CD4-positive, alpha-beta T cell treated with Interferon alpha-2 for 1 hour (primary cell): ENCODE measurements at places on chromosomes 16 and 17.

GRCh38 chr16:75908331-75909117 is 182.2 kb upstream of the CPHXL start:
- DNase-seq, result no peak

- DNase-seq, result peak; percentile 31
Measured at GRCh38 chr16:81035975-81036750, 521 bp downstream of the ATMIN start.

- peak; percentile 73 for DNase-seq
Measured at GRCh38 chr17:81291662-81292061, 3.4 kb downstream of the SLC38A10 start.

DNA sequence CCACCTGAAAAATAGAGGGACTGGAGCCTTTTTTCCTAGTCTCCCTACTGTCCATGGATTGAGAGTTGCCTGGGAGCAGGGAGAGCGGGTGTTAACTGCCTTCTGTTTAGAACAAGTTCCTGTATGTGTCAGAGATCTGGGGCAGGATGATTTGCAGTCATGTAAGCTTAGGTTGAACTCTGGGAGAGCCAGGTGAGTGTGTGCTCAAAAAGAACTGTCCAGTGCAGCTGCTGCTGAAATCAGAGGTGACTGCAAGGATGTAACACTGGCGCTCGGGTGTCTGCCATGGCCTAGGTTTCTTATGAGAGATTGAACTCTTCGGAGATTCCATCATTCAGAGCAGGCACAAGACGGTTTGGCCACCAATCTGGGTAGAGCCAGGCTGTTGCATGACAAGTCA is 432.5 kb downstream of the CDH13 start:
- no peak for DNase-seq

DNA sequence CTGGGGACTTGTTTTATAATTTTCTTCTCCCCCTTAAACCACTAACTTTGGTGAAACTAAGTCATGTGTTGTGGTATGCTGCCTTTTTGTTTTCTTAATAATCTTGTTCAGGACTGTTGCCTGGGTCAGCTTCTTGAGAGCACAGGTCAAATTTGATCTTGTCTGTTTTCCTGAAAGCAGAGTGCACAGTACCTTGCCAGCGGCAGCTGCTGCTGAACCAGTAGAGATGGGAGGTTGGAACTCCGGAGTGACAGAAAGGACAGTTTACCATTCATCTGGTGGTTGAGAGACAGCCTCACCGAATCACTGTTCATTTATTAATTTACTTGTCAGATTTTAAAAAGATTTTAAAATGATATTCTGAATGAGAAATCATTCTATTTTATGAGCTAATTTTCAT is 125.0 kb downstream of the PHKB start:
- no peak for DNase-seq

GRCh38 chr17:75365009-75365930 is 40.2 kb downstream of the GRB2 start:
- DNase-seq, result no peak

GRCh38 chr16:13348416-13348815 is 447.0 kb downstream of the SHISA9 start:
- no peak for DNase-seq

GRCh38 chr16:68396481-68396880 is 51.8 kb downstream of the SMPD3 start:
- DNase-seq, result peak; percentile 45

DNA sequence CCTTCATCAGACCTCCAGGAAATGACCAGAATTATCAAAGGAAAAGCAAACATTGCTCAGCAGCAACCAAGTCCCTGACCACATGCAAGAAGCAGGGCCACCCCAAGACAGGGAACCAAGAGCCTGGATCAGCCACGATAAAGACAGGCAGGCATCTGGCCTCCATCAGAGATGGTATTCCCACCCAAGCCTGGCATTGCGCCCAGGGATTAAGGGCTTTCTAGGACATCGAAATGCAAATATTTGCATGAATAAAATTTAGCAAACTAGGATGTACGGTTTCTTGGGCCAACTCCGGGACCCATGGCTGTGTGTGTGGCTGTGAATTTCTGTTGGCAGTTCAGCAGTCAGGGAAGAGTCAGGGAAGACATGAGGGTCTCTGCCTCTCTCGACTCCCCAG is 241.4 kb upstream of the DYNLRB2 start:
- DNase-seq, result no peak

- peak; percentile 97 for DNase-seq
Measured at GRCh38 chr17:21042458-21043295, at the start of gene USP22. Gene USP22 (minus strand): TSS chr17:21043011. CDS start chr17:21042835, 176 bp downstream.
